ENCODE measurements at places on chromosomes 13 and 19. TPM values are rescaled to one million over a fixed set of nuclear protein-coding genes. Genes with fewer than 3 reads are reported as not detected.

- DNase-seq, result no peak
Observed at GRCh38 chr13:53012707-53013106, 15.9 kb upstream of the OLFM4 start.

GRCh38 chr13:99133848-99134247, 66.8 kb upstream of the UBAC2 start:
- DNase-seq, result no peak

- no peak for DNase-seq
Observed at GRCh38 chr19:33297401-33298145, 4.8 kb downstream of the CEBPA start.

- no peak for DNase-seq
Observed at GRCh38 chr19:38021352-38021751, 114.3 kb downstream of the SIPA1L3 start.

DNA sequence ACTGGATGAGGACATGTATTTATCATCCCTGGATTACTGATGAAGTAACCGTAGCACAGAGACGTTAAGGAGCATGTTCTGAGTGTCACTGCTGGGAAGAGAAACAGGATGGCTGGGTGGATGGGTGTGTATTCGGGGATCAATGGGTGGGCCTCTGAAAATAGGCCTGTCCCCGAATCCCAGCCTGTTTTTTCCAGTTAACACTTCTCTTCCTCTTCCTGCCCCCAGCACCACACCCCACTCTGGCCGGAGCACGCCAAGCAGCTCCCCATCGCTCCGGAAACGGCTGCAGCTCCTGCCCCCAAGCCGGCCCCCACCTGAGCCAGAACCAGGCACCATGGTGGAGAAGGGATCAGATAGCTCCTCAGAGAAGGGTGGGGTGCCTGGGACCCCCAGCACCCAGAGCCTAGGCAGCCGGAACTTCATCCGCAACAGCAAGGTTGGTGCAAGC, 8.8 kb downstream of the GRAMD1A start:
- DNase-seq, result no peak

DNA sequence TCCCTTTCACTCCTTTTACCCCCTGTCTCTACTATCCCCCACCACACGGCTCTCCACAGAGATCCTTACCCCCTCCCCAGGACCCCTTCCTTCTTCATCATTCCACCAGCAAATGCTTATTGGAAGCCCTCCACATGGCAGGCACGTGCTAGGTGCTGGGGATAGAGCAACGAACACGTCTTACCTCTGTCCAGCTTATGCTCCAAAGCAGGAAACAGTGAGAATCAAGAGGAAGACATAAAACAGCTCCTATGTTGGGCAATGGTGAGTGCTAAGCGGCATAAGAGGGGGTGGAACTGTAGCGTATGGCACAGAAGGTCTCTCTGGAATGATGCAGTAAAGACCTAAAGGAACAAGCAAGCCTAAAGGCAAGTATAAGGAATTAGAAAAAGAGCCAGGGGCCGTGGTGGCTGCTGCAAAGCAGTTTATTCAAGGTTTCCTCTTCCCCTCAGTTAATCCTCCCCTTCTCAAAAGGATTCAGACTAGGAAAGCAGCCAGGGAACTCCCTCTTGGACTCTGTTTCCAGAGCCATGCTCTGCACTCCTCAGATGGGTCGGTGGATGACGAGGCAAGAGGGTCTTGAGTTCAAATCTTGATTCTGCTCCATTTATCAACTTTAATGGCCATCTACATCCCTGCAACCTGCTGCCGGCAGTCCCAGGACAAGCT, 289.4 kb downstream of the FOXO1 start:
- DNase-seq, result no peak

DNA sequence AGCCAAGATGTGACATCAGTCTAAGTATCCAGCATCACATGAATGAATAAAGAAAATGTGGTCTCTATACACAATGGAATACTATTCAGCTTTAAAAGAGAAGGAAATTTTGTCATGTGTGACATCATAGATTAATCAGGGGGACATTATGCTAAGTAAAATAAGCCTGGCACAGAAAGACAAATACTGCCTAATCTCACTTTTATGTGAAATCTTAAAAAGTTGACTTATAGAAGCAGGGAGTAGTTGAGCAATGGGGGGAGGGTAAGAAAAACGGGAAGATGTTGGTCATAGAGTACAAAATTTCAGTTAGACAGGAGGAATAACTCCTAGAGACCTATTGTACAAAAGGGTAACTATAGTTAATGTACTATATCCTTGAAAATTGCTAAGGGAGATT, 10.4 kb upstream of the LCP1 start:
- DNase-seq, result no peak

The RNF113B gene
- total RNA-seq, result not detected

DNA sequence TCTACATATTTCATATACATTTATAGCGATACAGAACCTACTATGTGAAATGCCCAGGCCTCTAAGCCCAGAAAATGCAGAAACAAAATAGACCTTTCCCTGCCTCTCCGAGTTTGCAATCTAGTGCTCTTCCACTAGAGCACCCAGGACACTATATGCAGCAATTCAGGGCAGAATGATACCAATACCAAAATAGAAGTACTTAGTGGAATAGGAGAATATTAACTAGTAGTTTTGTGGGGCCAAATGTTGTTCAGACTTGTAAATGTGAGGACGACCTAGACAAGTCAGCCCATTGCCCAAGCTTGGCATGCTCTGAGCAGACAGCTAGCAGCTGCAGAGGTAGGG, 35.8 kb upstream of the FLT1 start:
- no peak for DNase-seq

The CLDN10 gene
- total RNA-seq, result not detected

The ITGBL1 gene
- not detected for total RNA-seq
